Panc1 (cell line): ENCODE measurements at places on chromosomes 2 and 18.

GRCh38 chr2:128983094-128983493 is 664.4 kb upstream of the HS6ST1 start:
- DNase-seq, result no peak

DNA sequence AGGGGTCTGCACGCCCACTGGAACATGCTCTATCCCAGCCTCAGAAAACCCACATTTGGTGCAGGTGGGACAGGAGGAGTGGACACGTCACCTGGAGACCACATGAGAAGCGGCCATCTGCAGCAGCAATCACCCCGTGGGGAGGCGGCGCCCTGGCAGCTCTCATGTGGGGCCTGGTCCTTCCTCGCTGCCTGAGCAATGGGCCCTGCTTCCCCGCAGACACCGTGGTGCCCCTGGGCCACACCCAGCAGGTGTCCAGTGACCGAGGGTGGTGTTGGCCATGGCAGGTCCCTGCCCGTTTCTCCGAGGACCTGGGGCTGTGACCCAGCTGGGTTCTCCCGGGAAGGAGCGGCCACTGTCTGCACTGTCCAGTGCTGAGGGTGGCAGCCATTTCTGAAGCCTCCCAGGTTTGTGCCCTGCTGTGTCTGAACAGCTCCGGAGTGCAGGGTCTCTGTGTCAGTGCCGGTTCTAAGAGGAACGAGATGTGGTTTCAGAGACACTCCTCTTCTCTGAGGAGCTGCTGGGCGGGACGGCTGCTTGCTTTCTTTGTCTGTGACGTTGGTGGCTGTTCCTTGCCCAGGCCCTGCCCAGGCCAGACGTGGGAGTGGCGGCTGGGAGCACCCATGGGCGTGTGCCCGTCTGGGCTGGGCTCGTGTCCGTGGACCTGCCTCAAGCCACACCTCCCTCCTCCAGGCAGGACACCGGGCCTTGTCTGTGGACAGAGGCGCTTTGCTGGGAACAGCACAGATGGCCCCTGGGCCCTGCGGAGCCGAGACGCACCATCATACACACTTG is 44.8 kb downstream of the NFATC1 start:
- DNase-seq, result no peak

DNA sequence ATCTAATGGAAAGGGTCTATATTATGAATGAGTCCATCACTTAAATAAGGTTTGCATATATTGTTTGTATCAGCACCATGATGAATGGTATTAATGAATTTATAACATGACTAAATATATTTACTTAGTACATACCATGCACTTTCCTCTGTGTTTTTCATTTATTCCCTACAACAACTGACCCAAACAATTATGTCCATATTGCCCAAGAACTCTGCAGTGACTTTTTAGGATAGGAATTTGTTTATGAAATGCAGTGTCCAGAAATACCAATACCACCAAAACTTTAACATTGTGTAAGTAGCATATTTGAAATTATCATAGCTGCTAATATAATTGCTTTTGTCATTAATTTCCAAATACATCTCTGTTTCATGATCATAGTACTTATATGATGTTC is 119.7 kb downstream of the WDR7 start:
- no peak for DNase-seq

DNA sequence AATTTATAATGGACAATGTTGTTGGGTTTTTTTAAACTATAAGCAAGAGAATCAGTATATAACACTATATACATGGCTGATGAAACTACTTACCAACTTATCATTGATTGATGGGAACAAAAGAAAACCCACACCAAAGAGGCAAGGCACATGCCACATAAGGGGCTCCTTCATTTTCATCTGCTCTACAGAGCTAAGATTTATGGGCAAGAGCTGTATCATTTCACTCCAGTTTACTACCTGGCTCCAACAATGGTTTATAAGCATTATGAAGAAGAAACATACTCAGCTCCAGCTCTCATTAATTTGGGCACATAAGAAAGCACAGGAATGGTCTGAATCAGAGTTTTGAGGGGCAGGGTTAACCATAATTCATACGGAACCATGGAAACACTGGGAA is 283.3 kb downstream of the AGPS start:
- DNase-seq, result no peak

DNA sequence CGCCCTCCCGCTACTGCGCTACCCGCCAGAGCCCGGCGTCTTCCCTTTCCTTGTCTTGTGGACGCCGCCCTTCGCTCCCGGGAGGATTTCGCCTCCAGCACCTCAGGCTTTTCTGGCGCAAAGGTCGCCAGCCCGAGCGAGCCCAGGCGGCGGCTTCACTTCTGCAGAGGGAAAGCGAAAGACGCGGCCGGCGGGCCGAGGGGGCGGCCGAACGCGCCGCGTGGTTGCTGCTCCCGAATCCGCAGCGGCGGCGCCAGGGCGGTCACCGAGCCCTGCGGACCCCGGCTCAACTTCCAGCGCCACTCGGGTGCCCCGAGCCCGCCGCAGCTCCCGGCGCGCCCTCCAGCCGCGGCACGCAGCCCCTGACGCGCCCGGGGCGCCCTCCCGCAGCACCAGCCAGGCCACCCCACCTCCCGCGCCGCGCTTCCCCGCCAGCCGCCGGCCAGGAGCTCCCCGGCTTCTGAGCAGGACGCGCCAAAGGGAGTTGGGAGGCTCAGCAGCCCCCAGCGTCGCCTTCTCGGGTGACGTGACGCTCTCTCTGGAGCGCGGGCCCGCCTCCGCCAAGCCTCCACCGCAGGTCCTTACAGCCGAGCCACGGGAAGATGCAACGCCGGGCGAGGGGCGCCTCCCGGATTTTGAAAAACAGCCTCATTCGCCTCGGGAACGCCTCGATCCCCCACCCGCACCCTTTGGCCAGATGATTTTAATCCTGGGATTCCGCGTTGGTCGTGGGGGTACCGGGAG is 84.9 kb upstream of the EPB41L3 start:
- DNase-seq, result no peak

DNA sequence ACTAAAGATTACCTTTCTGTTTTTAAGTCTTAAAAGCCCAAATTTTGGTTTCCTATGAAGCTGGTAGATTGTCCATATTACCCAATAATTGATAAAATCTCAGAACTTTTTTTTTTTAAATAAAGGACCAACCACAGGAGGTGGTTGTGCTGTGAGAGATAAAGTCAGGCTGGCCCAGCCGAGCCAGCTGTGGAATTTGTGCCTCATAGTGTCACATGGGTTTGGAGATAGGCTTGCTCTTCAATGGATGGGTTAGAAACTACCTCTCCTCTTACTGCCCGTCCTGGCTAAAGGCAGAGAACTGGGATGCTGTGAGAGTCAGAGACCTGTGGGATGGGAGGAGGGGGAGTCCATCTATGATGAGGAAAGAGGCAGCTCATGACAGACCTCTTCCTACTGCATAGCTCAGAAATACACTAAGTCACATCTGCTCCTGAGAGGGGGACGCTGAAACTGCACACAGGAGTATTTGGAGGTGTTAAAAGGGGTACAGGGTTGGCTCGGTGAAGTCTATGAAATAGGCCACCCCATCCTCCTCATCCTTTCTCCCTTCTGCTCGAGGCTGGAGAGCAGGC is 99.7 kb upstream of the MGAT4A start:
- DNase-seq, result no peak

DNA sequence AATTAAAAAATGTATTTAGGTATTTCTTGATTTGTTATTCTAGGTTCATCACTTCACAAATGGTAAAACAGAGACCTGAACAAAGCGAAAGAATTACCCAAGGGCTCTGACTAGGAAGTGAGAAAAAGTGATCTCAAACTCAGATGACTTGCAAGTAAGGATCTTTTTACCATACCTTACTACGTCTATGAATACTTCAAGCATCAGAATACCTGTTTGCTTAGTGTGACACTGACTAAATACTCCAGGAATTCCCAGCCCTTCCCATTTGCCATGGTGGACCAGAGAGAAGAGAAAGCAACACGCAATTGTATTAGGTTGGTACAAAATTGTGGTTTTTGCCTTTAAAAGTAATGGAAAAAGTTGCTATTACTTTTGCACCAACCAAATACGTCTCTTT is 35.8 kb upstream of the FIGN start:
- no peak for DNase-seq

GRCh38 chr2:111208639-111209038 is 87.9 kb downstream of the BCL2L11 start:
- no peak for DNase-seq

DNA sequence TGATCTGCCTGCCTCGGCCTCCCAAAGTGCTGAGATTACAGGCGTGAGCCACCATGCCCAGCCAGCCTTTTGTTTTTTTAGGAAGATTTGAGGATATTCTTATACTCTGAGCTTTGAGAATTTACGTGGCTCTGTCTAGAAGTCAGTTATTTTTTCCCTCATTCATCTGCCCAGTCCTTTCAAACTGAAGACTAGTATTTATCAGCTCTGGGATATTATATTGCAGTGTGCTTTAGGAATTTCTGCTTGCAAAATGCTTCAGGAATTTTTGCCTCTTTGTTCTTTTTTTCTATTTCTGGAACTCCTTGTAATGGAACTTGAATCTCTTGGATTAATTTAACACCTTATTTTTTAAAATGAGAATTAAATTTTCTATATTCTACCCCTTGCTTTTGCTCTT is 22.6 kb downstream of the ACSL3 start:
- no peak for DNase-seq
